Smooth muscle cell of the brain vasculature (primary cell): ENCODE measurements at places on chromosomes 6 and 20.

- DNase-seq: no peak
Observed at GRCh38 chr6:167870321-167870720, 43.6 kb downstream of the AFDN start.

- DNase-seq: no peak
Observed at GRCh38 chr6:160269771-160270170, 11.2 kb upstream of the SLC22A2 start.

GRCh38 chr6:43737272-43738081 lies 32.5 kb upstream of the VEGFA start:
- DNase-seq: no peak

DNA sequence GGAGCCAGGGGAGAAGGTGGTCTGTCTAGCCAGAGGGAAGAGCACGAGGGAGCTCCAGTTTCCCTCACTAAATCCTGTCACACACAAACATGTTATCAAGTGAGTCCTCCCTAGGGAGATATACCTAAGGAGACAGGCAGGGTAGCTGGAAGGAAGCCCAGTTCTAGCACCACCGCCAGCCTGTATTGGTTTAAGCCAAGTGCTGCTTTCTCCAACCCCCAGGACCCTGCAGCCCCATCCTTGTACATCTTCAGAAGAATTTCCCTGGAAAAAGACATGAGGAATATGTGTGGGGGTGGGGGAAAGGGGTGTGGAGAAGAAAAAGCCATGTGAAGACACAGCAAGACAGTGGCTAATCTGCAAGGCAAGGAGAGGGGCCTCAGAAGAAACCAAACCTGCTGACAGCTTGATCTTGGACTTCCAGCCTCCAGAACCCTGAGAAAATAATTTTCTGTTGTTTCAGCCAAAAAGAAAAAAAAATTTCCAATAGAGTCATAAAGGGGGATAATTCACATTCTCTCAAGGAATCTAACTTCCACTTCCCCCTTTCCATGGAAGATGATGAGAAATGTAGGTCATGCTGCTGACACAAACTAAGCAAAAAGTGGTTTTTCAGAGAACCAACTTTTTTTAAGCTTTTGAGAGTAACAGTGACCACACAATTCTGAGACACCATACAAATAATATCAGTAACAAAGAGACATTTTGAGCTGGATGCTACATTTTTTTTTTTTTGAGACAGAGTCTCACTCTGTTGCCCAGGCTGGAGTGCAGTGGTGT lies 103.2 kb upstream of the PRDM1 start:
- DNase-seq: no peak

DNA sequence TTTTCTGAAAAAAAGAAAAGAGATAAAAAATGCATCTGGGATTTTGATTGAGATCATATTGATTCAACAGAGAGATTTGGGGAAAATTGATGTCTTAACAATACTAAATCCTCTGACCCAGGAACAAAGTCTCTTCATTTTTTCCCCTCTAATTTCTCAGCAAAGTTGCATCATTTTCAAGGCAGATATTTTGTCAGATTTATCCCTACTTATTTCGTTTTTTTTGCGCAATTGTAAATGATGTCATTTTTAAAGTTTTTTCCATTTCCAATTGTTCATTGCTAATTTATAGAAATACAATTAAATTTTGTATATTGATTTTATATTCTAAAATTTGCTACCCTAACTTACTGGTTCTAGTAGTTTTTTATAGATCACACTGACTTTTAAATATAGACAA lies 97.7 kb upstream of the TMEM170B start:
- no peak for DNase-seq

GRCh38 chr6:100350139-100350538 lies 114.6 kb downstream of the SIM1 start:
- no peak for DNase-seq

DNA sequence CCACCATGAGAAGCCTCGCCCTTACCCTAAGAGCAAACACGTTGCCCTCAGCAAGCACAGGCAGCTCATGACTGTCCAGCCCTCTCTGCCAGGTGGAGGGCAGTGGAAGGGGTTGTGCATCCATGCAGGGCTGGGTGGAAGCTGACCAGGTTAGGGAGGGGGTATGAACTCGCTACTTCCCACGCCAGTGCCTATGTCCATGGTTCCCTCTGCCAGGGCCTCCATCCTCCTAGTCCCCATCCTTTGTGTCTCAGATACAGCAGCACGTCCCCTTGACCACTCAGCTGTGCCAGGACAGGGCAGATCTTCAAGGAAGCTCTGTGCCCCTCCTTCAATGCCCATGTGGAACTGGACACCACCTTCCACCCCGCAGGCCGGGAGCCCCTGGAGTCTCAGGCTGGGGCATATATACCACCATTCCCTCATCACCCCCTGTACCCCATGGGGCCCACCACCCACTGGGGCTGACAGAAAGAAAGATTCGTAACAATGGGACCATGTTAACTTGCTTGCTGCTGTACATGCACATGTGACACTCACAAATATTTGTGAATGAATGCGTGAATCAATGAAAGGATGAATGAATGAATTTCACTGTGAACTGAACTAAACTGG lies 90.7 kb downstream of the ANKRD60 start:
- no peak for DNase-seq

DNA sequence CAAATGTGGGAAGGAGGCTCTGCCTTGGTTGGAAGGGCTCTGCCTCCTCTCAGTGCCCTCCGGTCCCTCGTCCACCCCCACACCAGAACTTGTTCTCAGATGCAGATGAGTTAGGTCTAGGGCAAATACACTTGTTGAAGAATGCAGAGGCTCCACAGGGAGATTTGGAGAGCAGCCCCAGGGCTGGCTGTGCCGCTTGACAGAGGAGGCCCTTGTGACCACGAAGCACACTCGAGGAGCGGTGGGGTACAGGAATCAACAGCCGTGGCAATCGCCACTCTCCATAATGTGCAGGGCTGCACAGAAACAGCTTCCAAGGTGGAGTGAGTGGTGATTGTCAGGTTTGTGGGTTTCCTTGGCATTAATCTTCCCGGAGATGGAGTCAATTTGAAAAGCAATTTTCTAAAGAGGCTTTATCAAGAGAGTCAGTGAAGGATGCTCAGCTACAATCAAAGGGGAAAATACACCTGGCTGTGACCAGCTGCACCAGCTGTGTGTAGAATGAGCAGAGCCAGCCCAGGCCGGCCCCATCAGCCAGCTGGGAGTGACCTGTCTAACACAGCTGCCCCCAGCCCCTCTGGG lies 59.5 kb downstream of the BFSP1 start:
- no peak for DNase-seq

- no peak for DNase-seq
Observed at GRCh38 chr6:12535586-12536314, 180.8 kb upstream of the PHACTR1 start.

- no peak for DNase-seq
Observed at GRCh38 chr20:54221353-54221752, 13.5 kb downstream of the PFDN4 start.

DNA sequence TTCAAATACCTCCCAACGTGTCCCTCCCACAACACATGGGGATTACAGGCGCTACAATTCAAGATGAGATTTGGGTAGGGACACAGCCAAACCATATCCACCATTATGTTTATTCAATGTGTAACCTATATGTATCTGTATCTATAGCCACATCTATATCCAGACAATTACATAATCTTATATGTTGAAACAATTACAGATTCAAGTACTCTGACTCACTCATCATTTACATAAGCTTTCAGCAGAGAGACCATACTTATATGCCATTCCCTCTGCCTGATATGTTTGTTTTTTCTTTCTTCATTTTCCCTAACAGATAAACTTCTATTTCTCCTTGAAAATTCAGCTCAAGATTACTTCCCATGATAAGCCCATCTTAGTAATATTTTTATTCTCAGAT lies 163.6 kb downstream of the LAMA2 start:
- no peak for DNase-seq

GRCh38 chr6:20333721-20334269 lies 67.9 kb upstream of the E2F3 start:
- no peak for DNase-seq

- no peak for DNase-seq
Observed at GRCh38 chr6:79671600-79672266, 40.6 kb downstream of the SH3BGRL2 start.

- DNase-seq: peak; percentile 15
Observed at GRCh38 chr6:161029195-161029809, 37.7 kb downstream of the MAP3K4 start.

GRCh38 chr20:59144179-59144830 lies 19.3 kb upstream of the ZNF831 start:
- DNase-seq: no peak

DNA sequence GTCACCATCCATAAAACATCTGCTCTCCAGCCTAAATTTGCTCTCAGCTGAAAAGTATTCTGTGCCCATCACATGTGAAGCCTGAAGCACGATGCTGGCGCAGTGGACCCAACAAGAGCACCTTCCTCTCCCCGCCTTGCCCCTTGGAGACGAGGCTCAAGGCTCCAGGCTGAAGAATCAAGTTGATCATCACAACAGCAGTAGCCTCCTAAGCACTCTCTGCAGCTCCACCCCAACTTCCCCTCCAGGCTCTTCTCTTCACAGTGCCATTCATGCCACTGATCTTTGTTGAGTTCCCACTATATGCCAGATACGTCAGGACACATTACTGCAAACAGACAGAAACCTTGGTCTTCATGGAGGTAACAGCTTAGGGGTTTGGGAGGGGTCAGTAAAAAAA lies 41.6 kb upstream of the ZNF217 start:
- DNase-seq: no peak

DNA sequence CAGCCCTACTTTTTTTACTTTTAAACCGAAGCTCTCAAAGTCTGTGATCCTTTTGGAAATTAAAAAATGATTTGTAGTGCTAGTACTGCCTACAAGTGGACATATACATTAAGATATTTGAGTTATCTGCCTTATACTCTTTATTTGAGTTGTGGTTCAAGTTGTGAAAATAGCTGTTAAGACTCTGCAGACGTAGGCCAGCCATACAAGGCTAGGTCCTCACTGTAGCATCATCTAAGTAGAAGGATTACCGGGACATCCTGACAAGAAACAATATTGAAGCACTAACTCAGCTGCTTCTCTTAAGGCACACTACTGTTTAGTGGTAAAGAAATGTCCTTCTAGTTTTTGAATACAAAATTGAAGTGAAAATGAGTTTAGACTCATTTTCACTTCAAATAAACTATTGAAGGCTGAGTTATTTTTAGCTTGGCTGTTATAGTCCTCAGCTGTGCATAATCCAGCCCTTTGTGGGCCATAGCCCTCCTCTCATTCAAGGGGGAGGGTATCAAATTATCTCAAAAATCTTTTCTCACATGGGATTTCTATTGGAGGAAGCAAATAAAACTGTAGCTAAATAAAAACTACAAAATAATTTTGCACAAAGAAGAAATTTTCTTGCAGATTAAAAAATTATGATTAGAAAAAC lies 68.1 kb downstream of the JAG1 start:
- no peak for DNase-seq

- DNase-seq: no peak
Observed at GRCh38 chr6:114096561-114097172, 125.7 kb upstream of the HDAC2 start.

DNA sequence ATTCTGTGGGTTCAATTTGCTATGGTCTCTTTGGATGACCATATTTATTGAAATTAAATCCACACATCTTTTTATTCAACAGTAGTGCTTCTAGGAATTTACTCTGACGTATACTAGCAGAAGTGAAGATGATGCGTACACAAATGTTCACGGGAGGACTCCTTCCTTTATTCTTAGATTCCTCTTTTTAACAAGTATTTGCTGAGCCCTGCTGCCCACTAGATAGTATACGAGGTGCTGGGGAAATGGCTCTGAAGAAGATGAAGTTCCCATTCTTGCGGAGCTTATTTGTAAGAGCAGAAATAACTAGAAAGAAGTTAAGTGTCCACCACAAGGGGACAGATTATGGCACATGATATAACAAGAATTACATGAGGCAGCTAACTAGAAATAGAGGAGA lies 145.2 kb downstream of the DOK5 start:
- DNase-seq: no peak

DNA sequence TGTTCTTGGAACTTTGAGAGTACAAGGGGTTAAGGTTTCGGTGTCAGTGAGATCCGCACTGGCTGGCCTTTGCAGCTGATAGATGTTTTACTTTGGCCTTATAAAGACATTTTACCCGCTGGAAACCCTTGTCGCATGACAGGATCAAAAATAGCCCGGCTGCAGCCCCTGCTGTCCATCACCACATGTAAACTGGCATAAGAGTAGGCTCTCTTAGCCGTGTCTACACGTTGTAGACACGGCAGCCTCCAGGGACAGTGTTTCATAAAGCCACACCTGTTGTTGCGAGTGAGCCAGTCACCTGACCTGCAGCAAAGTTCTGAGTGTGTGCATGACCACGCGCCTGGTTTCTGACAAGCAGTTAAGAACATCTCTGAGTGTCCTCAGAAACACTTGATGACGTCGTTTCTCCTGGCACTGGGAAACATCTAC lies 8.5 kb downstream of the RBM24 start:
- no peak for DNase-seq

DNA sequence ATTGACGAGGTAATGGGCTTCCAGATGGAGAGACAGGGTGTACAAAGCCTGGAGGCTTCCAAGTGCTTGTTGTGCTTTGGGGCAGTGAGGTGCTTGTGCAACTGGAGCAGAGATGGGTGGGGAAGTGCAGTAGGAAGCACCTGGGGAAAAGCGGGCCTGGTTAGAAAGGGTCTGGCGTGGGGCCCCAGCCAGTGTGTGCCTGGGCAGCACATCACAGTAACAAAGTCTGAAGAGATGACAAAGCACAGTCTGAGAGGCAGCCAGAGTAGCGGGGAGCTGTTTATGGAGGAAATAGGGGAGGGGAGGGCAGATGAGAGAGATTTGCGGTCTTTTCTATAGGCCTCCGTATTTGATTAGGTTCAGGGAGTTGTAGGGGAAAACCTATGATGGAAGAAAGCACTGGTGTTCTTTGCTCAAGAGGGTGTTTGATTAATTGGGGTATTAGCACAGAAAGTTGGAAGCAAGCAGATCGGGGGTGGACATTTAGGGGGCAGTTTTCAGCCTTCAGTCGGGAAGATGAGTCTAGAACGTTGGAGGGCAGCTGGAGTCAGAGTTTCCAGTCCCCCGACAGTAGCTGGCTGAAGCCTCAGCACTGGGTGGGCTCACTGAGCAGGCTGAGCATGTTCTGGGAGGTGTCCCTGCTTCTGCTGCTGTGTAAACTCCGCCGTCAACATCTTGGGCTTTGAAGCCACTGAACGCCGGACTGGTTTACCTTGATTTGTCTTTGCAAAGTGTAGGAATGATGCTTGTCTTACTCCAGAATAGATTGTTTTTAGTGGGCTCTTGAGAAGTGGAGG lies 15.5 kb upstream of the MROH8 start:
- DNase-seq: no peak

- DNase-seq: no peak
Observed at GRCh38 chr20:3165473-3166337, 6.0 kb upstream of the FASTKD5 start.
